ENCODE measurements at places on chromosomes 1 and 21.

DNA sequence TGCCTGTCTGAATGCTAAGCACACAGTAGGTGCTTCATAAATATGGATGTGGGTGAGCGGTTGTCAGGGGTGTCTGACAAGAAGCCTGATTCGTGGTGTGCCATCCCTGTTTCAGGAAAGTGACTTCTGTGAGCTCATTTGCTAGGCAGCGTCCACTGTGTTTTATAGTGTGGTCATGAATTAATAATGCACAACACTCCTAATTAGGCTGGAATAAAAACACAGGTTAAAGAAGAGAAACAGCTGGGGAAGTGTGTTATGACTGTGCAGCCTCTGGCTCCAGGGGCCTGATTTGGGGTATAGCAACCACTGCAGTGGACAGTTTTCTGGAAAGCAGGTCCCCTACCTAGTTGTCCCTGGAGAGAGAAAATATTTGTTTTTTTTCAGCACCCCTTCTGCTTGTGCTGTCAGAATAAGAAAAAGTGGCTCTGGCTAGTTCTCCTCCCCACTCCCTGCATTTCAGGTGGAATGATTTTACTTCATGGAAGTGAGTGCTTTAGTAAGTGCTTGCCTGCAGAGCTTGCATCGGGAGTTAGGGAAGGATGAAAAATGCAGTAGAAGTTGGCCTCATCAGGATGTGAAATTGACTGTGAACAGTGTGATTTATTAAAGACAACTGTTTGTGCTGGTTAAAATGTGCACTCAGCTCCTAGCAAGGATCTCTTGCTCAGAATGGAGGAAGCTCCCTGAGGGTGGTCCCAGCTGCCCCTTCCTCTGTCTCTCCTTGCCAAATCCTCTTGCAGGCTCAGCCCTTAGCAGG is 333.8 kb downstream of the HHAT start:
- no peak for DNase-seq

DNA sequence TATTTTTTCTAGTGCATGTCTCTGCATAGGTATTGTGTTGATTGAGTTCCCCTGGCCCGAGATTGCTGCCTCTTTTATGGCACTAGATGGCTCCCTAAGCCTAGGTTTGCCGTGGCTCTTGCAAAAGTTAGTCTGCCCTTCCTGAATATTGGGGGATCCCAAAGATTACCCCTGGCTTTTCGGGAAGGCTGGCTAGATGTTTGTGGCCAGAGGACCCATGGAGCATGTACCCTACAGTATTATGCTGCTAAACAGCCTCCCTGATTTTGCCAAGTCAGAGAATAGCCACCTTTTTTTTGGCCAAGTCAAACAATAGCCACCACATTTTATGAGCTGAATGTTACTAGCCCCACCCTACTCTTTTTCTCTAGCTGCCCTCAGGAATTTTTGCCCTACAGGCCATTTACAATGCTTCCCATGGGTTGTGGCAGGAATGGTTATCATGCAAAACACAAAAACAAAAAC is 343.2 kb downstream of the OLFM3 start:
- peak; percentile 25 for DNase-seq

DNA sequence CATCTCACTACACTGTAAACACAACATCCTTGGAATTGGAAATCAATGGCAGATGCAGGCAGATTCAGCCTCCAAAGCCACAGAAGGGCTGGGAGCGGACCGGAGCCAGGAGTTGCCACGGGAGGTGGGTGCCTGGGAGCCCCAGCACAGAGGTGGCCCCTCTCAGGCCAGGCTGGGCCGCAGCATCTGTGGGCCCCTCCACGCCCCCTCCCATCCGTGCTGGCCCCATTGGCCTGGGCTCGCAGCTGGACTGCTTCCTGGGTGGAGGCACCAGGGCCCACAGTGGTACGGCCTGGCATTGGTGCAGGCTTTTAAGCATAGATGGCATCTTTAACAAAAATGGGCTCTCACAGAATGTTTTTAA is 64.2 kb downstream of the SLX9 start:
- no peak for DNase-seq

GRCh38 chr1:61287734-61288133 is 205.4 kb downstream of the NFIA start:
- no peak for DNase-seq

DNA sequence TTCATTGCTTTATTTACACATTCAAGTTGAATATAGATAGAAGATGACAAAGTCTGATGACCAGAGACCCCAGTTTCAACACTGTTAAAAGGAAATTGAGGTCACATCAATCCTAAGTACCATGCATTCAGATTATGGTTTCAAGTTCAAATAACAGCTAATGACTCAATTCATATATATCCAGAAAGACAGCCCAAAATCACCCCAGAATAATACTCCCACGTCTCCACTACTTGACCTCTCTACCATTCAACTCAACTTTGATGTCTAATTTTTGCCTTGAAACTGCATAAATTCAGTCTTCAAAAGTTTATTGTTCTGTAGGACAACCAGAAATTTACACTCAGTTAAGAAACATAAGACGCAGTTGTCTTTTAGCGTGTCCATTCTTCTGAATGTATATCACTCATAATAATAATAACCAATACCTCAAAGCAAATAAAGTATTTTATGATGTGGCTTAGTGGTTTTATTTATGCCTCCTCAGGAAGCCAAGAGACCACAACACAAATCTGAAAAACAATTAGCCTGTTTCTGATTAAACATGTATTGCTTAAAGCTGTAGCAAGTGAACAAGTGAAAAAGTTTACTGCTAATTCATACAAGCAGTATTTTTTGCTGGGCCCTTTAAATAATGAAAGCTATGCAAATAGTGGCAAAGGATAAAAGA is 569.0 kb downstream of the LTN1 start:
- no peak for DNase-seq

- peak; percentile 53 for DNase-seq
These were observed 6.2 kb upstream of the KCNK2 start for GRCh38 chr1:215076322-215076721.

All from WERI-Rb-1 (cell line).